Fibroblast of skin of right biceps (primary cell): ENCODE measurements at places on chromosomes 7 and 10.

GRCh38 chr10:6956562-6956961, 376.5 kb upstream of the PRKCQ start:
- no peak for DNase-seq

DNA sequence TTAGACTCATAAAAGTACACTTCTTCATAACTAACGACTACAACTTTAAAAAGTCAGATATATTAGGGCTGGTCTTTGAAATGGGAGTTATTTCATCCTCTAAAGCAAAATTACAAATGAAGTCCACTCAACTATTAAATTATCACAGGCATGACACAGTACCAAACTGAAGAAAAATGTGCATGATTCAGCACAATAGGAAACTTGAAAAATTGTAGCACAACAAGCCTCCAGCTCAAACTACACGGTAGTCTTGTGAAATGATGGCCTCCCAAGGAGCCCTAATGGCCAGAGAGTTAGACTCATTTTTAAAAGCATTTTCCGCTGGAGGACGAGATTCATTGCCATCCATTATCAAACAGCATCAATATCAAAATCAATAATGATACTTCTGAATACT, 76.4 kb downstream of the MAGI2 start:
- peak; percentile 20 for DNase-seq

DNA sequence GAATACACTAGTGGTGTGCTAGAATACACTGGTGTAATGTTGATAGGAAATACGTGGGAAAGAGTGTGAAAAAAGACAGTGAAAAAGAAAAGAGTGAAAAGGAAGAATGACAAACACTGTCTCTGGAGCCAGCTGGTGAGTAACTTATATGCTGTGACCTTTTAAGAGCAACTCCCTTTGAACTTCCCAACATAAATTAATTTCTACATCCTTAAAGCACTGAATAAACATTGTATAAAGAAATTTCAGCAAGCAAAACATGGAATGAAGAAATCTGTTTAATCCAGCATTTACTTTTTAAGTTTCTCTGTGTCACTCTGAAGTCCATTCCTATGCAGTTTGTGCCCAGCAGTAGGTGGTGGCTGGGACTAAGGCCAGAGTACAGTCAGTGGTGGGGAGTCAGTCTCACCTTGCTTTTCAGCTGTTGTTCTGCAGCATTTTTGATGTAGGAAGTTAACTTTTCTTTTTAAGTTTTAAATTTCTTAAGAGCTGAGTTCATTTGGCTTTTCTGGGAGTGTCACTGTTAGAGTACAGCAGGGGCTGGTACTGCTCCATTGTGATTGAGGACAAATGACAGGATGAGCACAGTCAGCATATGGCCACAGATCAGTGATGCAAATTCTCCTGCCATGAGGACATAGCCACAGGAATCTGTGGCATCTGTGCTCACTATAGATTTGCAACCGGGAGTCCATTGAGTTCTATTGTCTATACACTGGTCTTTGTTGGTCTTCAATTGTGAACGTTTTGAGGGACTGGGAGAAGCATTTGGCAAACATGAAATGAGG, 321.8 kb downstream of the ZNF248 start:
- DNase-seq = no peak

GRCh38 chr7:157037635-157038034, 27.2 kb upstream of the MNX1 start:
- DNase-seq = no peak

GRCh38 chr7:140417456-140418155, 13.7 kb downstream of the RAB19 start:
- no peak for DNase-seq

- DNase-seq = no peak
These were observed 183.0 kb downstream of the RAPGEF5 start for GRCh38 chr7:22173685-22174573.

DNA sequence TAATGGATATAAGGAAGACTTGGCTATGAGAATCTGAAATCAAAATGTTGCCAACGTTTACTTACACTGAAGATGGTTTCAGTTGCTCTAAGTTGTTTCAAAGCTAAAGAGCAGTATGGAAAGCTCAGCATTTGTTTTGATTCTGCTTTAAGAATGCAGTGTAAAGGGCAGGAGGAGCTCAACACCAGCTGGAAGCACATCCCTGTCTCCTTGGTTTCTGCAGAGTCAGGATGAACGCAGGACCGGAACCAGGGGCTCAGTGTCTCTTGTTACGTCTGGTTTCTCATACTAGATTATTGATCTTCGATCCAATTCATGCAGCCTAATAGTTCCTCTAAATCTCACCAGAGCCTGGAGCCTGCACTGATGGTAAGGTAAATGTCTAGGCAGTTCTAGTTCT, 24.1 kb downstream of the ZRANB1 start:
- no peak for DNase-seq

DNA sequence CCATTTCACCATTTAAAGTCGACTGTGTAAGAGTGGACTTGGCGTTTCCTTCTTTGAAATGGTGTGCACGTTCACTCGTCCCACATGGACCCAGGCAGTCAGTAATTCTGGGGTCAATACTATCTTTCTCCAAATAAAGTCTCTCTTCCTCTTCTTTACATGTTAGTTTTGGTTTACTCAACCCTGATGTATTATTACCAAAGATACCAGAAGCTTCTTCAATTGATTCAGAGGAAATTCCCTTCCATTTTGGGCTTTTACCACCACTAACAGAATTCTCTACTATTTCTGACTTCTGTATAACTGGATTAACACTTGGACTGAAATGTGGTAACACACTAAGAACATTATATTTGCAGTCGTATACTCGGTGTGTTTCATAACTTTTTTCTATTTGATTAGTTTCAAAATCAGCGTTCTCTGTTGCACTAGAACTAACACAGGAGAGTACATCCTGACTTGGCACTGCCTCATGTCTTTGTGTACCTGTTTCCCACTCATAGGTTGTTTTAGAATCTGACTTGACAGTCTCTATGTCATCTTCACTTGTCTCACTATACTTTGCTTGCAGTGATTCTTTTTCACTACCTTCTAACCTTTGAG, 60.8 kb downstream of the LARP4B start:
- DNase-seq = no peak

GRCh38 chr7:47953822-47954221, 5.6 kb upstream of the PKD1L1 start:
- DNase-seq = no peak

DNA sequence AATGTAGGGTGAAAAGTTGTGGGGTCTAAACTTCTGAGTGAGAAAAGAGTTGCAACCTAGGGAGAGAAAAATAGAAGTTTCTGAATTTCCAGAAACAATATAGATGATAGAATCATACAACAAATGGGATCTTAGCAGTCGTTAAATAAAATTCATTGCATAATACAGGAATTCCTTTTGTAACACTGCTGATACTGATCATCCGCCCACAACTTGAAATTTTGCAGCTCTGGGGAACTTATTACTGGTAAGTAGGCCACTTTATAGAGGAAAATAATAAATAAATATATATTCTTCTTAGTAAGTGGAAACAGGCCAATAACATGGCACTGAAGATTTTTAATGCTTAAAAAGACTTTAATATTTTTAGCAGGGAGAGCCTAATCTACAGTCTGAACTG, 81.9 kb upstream of the SMIM30 start:
- no peak for DNase-seq

DNA sequence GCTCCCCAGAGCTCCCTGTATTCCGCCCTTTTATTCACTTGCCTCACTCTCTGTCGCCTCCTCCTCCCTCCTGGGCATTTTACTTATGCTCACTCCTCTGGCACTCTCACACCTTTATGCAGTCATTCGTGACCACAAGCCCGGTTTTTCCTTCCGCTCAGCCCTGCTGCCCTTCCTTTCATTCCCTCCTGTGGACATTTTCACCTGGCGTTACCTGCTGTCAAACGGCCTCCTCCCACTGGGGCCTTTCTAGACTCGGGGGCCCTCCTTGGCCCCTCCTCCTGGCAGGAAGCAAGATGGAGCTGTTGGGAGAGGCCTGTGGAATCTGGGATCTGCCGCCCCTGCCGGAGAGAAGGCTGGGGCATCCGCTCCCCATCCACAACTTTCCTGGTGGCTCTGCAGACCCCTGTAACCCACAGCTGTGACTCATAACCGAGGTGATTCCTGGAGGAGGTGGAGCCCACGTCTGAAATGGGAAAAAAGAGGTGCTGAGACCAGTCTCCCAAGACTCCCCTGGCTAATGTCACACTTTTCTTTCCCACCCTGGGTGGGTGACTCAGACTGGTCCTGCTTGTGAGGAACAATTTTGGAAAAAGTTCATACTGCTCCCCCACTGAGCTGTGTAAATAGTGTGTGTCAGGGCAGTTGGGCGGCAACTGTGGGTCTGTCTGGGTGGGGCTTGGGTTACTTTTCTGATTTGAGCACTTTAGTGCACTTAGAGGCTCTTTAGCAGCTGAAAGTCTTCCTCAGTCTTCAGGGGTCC, 1.2 kb downstream of the VCL start:
- DNase-seq = peak; percentile 97
